HT-29 (cell line): ENCODE measurements at places on chromosomes 2 and 18. TPM values are rescaled to one million over a fixed set of nuclear protein-coding genes. Genes with fewer than 3 reads are reported as not detected.

GRCh38 chr2:241965931-241966412 is 96.4 kb downstream of the RTP5 start:
- DNase-seq, result peak; percentile 22

The RTKN gene
- total RNA-seq, result 115 and 128 TPM in 2 replicates

GRCh38 chr2:5729416-5729815 is 37.2 kb downstream of the SOX11 start:
- DNase-seq, result no peak

DNA sequence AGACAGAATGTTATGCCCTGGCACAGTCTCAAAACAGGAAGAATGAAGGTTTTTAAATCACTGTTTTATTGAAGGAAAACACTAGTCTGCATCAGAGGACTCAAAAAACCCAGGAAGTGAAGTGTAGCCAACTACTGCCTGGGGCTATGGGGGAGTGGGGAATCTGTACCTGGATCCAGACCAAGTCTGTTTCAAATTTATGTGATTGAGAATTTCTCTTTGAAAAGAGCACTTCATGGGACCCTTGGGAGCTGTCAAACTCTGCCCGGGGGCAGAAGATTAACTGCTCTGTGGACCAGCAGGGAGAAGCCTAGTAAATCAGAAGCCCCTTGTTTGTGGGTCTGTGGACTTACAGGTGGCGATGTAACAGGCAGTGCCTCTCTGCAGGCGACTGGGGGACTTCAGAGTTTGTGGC is 45.3 kb upstream of the TANC1 start:
- DNase-seq, result no peak

- no peak for DNase-seq
Measured at GRCh38 chr18:46787674-46788073, 30.8 kb upstream of the ST8SIA5 start.

- no peak for DNase-seq
Measured at GRCh38 chr18:13537022-13537780, 189.2 kb downstream of the FAM210A start.

The UXS1 gene
- total RNA-seq, result 24.5 and 32.3 TPM in 2 replicates

The TRIM43 gene
- not detected in 2 replicates for total RNA-seq

The KIF5C gene
- total RNA-seq, result not detected in 2 replicates

DNA sequence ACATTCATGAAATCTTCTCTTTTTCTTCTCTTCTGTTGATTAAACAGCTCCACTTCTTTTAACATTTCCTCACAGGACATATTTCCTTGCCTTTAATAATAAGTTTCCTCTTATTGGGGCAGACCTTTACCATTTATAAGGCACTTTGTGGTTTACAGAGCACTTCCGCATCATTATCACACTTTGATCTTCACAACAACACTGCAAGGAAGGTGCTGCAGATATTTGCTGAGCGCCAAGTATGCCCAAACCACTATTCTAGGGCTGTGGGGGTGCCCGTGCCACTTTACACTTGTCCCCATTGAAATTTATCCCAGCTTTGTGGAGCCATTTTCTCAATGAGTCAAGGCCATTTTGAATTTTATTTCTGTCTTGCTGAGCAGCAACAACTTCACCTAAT is 246.6 kb downstream of the SS18 start:
- DNase-seq, result no peak

The UGT1A10 gene
- 140 and 150 TPM in 2 replicates for total RNA-seq

- no peak for DNase-seq
Measured at GRCh38 chr2:112636605-112637288, 9.0 kb upstream of the SLC20A1 start.

- DNase-seq, result peak; percentile 86
Measured at GRCh38 chr2:20143263-20143662, 81.7 kb downstream of the SDC1 start.

GRCh38 chr2:162075689-162076132 is 1.7 kb upstream of the DPP4 start:
- DNase-seq, result no peak

DNA sequence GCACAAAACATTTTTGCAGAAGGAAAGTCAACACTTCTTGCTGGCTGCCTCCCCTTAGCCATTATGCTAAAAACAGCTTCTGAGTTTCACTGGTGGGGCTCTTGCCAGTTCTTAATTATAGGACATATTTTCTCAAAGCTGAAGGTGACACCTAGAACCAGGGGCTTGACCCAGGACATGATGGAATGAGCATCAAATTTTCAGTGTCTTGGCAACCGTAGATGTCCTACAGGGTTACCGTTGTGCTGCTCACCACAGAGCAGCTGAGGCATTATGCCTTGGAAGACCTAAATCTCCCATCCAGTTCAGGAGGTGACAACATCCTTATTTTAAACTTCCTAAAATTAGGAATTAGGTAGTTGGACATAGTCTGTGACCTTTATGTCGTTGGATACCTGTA is 46.7 kb downstream of the TMEM185B start:
- no peak for DNase-seq

The POTEC gene
- 0.34 TPM in 1 of 2 replicates, not detected in the other for total RNA-seq

- DNase-seq, result no peak
Measured at GRCh38 chr18:78926243-78926615, 53.4 kb upstream of the SALL3 start.

The GPR75 gene
- total RNA-seq, result 1.0 and 1.4 TPM in 2 replicates

The KCMF1 gene
- total RNA-seq, result 39.2 and 47.6 TPM in 2 replicates

DNA sequence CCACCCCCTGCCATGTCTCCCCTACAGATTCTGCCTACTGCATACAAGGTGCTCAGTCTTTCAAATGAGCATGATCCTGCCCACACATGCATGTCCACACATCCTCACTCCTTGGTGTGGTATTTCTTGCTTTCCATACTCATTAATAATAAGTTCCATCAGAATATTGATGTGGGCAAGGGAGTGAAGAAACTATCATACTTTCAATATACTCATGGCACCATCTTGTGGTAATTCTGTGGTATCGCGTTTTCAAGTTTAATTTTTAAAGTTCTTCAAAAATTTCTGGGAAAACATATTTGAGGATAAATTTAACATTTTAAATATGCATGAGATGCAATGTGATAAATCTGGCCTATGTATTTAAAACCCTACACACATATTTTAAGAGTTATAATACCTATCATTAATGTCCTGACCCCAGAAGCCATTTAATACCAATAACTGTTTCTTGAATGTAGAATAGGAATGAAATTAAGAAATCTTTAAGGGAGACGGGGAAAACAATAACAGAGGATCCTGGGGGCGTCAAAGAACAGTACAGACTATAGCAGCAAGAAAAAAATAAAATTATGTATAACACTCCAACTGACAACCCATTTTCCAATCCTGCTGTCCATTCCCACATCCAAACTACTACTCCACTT is 110.1 kb downstream of the ZNF385B start:
- peak; percentile 47 for DNase-seq

- no peak for DNase-seq
Measured at GRCh38 chr2:207772081-207772843, 2.6 kb upstream of the FZD5 start.

GRCh38 chr2:3839476-3839875 is 136.1 kb downstream of the DCDC2C start:
- DNase-seq, result no peak

The SAG gene
- total RNA-seq, result not detected in 2 replicates

The SNTG2 gene
- not detected in 2 replicates for total RNA-seq

DNA sequence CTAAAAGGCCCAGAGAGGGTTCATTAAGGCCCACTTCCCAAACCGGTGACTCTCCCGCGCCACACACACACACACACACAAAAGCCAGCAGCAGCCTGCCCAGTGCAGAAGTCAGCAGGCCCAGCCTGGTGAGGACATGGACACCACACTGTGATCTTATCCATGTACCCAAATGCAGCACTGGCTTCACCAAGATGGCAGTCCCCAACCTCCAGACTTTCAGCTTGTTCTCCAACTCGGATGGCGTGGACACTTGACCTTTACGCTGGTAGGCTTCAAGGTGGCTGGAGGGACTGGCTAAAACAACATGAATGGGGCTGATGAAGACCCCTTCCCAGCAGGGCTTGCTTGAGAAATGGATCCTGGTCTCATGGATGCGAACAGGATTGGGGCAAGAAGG is 50.4 kb downstream of the TNS1 start:
- DNase-seq, result no peak

The UPP2 gene
- not detected in 2 replicates for total RNA-seq

The CD8B2 gene
- total RNA-seq, result not detected in 2 replicates

GRCh38 chr2:70985283-70985688 is 6.9 kb downstream of the ANKRD53 start:
- no peak for DNase-seq

The TNFAIP6 gene
- total RNA-seq, result not detected in 2 replicates

The TNS1 gene
- total RNA-seq, result 8.9 and 13.8 TPM in 2 replicates

The MYO5B gene
- total RNA-seq, result 29.3 and 35.9 TPM in 2 replicates

The SLC4A3 gene
- 0.08 and 0.36 TPM in 2 replicates for total RNA-seq

GRCh38 chr2:188412190-188412589 is 120.5 kb downstream of the GULP1 start:
- no peak for DNase-seq
